ENCODE measurements at places on chromosomes 3 and 15.

DNA sequence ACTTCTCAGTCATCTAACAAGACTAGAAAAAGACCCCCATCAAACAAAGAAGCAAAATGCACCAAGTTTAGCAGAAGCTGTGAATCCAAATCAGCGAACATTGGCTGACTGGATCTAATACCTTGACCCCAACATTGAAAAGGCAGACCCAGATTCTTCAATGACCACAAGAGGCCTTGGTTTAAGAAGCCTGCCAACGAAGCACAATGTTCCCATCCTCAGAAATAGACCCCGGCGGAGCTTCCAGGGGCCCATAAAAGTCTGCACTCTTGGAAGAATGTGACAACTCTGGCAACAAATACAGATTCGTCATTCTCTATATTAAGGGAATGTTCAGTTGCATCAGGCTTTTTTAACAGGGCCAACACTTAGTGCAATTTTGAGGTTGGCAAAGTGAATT lies 112.8 kb upstream of the BCL6 start:
- DNase-seq, result no peak

DNA sequence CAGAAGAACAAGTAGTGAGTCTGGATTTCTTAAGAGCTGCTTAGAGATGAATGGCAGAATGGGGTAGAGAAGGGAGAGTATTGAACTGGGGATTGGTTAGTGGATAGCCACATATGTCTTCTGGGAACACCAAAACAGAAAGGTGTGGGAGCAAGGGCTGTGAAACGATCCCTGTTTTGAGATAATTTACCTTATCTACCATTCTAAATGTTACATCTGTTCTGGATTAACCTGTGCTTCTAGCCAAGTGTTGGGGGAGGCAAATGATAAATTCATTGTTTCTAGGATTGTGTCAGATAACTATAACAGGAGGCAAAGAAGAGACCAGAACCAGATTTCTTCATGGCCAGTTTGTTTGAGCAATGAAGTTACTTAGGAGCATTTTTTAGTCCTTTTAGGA lies 8.4 kb downstream of the NR1D2 start:
- no peak for DNase-seq

GRCh38 chr3:138458774-138459499 lies 24.5 kb downstream of the ESYT3 start:
- DNase-seq, result no peak

- DNase-seq, result no peak
Measured at GRCh38 chr3:3355442-3355841, 176.0 kb upstream of the CRBN start.

DNA sequence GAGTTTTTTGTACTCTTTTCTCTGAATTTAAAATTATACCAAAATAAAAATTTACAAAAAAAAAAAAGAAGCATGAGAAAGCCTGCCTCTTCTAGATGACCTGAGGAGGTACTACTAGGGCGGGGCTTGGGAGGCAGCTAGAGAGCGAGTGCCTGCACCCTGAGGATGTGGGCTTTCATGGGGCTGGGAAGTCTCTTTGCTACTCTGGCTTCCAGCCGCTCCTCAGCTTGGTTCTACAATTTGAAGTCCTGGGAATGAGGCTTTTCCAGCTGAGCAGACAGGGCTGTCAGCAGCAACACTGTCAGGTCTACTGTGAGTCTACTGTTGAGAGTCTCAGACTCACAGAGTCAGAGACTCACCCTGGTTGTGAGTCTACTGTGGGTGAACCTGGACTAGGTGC lies 8.2 kb upstream of the PSTPIP1 start:
- no peak for DNase-seq

DNA sequence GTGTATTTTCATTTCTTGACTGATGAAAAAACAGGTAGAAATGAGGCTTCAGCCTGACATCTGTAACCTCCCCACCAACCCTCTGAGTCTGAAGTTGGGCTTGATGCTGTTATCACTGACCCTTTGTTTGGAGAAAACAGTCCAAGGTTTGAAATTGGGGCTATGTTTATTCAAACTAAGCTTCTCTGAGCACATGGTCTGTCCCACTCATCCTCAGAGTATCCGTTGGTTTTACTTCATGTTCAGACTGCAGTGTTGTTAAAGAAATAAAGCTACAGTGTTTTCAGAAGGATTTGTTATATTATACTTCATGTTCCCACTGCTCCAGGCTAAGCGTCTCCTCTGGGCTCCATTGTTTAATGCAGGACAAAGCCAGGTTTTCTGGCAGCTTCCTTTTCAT lies 6.0 kb downstream of the MAPKBP1 start:
- no peak for DNase-seq

DNA sequence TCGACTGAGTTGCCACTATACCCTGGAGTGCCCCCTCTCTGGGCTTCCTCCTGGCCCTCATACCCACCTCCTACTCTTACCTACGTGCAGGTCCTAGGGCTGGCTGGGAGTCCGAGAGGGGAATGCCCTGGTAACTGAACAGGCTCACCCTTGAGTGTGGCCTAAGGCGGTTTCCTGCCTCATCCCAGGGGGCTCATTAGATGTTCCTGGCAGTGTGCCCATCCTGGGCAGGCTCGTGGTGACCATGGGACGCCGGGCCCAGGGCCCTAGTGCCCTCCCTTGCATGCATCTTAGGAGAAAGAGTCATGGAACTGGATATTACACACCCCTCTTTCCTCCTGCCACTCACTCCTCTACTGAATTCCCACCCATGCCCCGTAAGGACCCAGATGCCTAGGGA lies 2.8 kb downstream of the SEMA4B start:
- DNase-seq, result no peak

DNA sequence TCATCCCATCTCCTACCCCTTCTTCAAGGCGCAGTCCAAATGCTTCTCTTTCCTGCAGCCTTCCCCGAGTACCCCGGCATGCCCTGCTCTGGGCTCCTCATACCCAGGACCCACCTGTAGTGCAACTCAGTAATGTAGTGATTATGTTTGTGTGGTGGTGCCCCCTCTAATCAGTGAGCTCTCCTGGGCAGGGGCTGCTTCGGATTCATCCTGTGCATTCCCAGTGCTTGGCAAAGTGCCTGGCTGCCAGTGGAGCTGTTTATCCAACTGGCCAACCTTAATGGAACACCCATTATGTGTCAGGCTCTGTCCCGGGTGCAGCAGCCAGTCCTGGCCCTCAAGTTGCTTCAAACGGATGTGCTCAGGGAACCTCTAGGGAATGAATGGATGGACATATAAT lies 174.4 kb upstream of the LINGO1 start:
- DNase-seq, result no peak

DNA sequence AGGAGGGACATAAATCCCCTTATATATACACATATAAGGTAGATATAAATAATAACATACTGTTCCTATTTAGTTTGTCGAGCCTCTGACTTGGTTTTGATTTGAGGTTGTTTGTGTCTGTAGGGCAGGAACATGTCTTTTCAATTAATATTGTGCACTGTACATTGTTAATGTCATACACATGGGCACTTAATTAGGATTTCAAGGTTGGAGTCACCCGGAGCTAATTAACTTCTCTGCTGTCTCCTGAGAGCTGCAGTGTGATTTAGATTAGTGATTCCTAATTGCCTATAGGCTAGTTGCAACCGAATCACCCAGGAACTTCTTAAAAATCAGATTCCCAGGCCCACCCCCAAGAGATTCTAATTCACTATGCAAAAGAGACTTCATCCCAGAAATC lies 50.4 kb upstream of the FILIP1L start:
- DNase-seq, result no peak

DNA sequence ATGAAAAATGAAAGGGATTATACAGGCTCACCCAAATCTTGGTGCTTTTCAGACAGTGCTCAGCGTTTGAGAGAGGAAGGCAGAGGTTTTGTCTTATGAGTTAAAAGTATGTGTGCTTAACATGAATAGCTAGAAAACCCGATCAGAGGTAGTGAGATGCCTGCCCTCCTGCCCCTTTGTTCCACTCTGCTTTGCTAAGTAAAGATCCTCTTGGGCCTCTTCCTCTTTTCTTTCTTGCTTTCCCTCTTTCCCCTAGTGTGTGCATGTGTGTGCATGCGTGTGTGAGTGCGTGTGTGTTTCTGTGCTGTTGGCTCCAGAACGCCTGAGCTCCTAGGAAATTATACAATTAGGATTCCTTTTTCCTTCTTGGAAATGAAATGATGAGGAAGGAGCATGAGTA lies 261.3 kb upstream of the NR2E3 start:
- no peak for DNase-seq

- DNase-seq, result no peak
Measured at GRCh38 chr3:42013691-42014457, 52.0 kb upstream of the ULK4 start.

GRCh38 chr3:172315401-172316091 lies 132.7 kb downstream of the GHSR start:
- no peak for DNase-seq

GRCh38 chr3:98906230-98906629 lies 4.7 kb upstream of the DCBLD2 start:
- no peak for DNase-seq

DNA sequence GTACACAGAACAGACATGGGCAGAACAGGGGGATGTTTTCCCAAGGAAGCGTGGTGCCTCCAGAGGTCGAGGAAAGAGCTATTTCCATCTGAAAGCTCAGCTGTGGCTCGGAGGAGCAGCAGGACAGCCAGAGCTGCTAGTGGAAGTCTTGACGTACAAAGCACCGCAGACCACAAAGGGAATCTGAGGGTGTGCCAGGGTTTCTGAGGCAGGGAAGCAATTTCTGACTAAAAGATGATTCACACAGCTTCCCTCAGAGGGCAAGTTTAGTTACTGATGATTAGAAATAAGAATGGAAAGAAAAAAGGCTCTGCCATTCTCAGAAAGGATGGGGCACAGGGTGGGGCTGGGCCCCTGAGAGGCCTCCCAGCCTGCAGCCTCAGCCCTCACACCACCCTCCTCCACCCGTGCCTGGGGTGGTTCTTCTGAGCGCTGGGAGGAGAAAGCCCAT lies 45.8 kb upstream of the SEC13 start:
- no peak for DNase-seq

GRCh38 chr15:99909592-99910295 lies 176.5 kb upstream of the LYSMD4 start:
- DNase-seq, result no peak

- no peak for DNase-seq
Measured at GRCh38 chr15:101171954-101172353, 79.9 kb downstream of the CHSY1 start.

DNA sequence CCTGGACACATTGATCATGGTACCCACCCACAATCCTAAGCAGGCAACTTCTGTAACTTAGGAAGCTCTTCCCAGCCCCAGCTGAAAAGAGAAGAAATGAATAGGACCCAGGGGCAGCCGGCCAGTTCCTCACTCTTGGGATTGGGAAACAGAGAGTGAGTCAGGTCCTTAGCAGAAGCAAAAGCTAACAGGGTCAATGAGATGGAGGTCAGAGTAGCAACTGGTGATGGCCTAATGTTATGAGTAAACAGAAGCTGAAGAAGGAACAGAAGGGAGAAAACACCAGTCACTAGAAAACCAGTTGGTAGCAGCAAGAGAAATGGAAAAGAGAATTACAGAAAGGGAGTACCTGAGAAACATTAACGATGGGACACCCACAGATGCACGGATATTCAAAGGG lies 20.0 kb downstream of the RIOX2 start:
- DNase-seq, result no peak

GRCh38 chr3:171813897-171814460 lies 3.7 kb upstream of the PLD1 start:
- DNase-seq, result no peak

- DNase-seq, result no peak
Measured at GRCh38 chr3:111863942-111864694, 5.1 kb downstream of the PHLDB2 start.

DNA sequence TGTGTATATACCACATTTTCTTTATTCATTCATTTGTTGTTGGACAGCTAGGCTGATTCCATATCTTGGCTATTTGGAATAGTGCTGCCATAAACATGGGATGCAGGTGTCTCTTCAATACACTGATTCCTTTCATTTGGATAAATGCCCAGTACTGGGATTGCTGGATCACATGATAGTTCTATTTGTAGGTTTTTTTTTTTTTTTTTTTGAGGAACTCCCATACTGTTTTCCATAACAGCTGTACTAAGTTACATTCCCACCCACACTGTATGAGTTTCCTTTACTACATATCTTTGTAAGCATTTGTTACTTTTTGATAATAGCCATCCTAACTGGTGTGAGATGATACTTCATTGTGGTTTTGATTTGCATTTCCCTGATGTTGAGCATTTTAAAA lies 437.7 kb downstream of the DIPK2A start:
- DNase-seq, result no peak

DNA sequence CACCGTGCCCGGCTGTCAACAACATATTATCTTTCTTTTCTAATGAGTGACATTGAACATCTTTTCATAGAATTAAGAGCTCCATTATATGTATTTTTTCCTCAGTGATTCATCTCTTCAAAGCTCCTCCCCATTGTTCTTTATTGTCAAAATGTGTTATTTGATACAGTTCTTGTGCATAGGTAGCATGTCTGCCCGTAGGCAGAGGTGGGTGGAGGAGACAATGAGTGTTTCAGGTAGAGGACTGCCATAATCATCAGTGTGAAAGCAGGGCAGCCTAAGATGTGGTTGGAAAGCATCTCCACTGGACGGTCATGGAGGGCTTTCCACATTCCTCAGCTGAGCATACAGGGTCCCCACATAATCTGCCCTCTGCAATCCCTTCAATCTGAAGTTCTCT lies 452.0 kb upstream of the MCTP2 start:
- DNase-seq, result no peak

DNA sequence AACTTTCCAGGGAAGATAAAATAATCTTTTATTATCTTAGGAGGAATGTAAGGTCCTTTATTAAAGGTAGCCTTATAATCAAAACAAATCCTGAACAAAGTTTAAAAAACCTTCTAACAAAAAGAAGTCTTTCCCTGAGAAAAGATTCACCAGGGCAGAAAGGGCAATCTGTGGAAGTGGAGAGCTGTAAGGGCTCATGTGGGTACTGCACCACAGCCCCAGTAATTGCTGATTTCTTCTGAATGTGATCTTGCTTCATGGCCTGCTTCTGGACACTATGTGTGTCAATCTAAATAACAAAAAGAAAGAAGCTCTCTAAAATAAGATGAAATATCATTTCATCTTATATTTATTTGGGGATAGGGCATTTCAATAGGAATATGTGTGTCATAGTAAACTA lies 1501.6 kb downstream of the OTOL1 start:
- no peak for DNase-seq

DNA sequence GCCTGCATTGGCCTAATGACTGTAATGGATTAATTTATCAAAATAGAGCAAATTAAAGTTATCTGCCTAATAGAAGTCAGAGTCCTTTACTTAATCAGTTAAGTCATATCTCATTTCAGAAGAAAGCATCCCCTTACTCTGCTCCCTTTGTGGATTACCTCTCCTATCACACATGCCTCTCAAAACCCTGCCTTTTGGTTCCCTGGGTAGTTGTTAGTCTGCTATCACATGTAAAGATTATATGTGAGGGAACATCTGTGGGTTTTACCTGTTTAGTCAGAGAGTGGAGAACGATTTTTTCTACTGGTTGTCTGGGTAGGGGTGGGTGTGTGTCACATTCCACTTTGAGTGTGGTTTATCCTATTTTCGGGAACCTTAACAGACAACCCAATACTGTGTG lies 16.4 kb downstream of the UBE2E2 start:
- no peak for DNase-seq

GRCh38 chr3:12142476-12142875 lies 16.2 kb downstream of the TIMP4 start:
- DNase-seq, result no peak
